ENCODE measurements at places on chromosomes 2 and 18.

GRCh38 chr2:48369971-48370370, 160.0 kb upstream of the STON1 start:
- DNase-seq, result no peak

DNA sequence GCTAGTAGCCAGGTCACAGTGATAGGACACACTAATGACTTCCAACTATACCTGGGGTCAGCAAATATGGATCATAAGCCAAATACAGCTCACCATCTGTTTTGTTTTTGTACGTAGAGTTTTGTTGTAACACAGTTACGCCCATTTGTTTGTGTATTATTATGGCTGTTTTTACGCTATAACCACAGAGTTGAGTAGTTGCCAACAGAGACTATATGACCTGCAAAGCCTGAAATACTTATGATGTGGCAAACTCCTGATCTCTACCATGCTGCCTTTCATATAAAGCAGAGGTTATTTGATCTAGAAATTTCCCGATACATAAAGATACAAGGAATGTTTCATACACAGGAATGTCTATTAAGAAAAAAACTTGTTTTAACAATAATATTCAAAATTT, 152.2 kb downstream of the HNMT start:
- no peak for DNase-seq

- no peak for DNase-seq
These were observed 181.5 kb downstream of the KLHL29 start for GRCh38 chr2:23566241-23567142.

GRCh38 chr18:47726550-47726949, 203.9 kb downstream of the SMAD2 start:
- DNase-seq, result no peak

DNA sequence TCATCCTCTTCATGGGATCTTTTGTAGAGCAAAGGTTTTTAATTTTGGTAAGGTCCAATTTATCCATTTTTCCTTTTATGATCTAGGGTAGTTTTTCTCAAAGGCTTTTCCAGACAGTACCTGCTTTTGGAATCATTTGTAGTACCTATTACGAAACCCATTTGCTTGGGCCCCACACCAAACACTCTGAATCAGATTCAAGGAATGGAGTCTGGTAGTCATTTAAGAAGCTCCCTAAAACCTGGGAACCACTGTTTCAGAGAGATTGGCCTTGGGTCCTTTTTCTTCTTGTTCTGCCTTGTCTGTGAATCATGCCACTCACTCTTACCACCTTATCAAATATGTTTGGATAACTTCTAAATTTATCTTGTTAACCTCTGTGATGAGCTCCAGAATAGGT, 40.3 kb downstream of the OSBPL6 start:
- DNase-seq, result no peak

DNA sequence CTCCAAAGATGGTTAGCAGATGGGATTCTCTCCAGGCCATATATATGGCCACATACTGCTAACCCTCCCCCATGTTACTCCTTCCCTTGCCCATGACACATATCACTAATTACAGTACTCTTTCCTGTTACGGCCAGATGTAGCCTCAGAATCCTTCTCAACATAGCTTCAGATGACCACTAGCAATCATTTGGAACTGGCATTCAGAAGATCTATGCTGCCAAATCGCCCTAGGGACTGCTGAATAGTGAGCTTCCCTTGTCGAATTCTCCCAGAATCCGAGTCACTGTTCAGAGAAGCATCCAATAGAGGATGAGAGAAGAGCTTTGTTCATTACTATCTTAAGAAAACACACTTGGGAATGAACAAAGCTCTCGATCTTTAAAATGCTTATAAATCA, 121.2 kb upstream of the TANK start:
- DNase-seq, result no peak

GRCh38 chr18:23228102-23229061, 93.1 kb downstream of the CABLES1 start:
- DNase-seq, result no peak
